ENCODE measurements at places on chromosomes 3 and 15.

- peak; percentile 99 for DNase-seq
These were observed 62.1 kb upstream of the XCR1 start for GRCh38 chr3:46089237-46090011.

DNA sequence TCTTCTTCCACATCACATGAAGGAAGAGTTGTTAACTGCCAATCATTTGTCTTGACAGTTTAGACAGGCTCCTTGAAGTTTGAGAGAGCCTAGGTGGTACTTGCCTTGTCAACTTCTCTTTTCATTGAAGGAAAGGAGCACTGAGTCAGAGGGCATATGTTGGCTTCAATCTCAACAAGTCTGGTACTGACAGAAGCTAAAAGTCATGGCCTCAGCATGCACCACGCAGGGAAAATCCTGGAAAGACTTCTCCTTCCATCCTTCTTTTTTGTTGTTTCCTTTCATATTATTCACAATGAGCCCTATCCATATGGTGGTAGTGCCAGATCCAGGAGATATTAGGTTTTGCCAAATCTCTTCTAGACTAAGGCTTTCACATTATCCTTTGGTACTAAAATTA lies 1272.5 kb downstream of the ROBO1 start:
- no peak for DNase-seq

DNA sequence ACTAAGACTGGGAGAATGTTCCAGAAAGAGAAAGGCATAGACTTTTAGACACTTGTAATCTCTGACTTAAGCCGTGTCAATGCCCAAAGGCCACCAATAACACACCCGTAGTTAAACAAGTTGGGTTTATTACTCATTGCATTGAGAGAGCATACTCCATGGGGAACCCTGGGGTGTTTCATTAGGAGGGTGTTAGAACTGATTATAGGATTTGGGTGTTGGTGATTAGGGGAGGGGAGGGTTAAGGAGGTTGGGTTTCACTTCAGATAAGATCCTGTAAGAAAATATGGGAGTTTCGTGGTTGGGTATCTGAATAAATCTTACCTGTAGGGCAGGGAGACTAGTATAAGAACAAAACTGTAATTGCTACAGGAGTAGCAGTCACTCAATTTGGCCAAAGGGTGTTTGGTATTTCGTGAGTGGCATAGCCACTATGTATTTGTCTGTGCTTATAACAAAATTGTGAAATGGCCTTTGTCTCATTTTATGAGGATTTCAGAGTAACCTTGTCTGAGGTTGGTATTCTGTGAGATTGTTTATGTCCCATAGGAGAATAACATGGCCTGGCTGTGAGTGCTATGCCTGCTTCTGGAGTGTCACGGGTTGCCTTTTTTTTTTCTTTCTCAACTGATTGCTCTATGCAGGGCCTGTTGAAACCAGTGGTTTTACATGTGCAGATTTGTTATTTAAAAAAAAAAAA lies 2.9 kb downstream of the HACD3 start:
- DNase-seq, result no peak

- peak; percentile 92 for DNase-seq
These were observed 361.0 kb downstream of the SHQ1 start for GRCh38 chr3:72487078-72487765.

GRCh38 chr15:36358094-36358493 lies 221.3 kb upstream of the CDIN1 start:
- no peak for DNase-seq

DNA sequence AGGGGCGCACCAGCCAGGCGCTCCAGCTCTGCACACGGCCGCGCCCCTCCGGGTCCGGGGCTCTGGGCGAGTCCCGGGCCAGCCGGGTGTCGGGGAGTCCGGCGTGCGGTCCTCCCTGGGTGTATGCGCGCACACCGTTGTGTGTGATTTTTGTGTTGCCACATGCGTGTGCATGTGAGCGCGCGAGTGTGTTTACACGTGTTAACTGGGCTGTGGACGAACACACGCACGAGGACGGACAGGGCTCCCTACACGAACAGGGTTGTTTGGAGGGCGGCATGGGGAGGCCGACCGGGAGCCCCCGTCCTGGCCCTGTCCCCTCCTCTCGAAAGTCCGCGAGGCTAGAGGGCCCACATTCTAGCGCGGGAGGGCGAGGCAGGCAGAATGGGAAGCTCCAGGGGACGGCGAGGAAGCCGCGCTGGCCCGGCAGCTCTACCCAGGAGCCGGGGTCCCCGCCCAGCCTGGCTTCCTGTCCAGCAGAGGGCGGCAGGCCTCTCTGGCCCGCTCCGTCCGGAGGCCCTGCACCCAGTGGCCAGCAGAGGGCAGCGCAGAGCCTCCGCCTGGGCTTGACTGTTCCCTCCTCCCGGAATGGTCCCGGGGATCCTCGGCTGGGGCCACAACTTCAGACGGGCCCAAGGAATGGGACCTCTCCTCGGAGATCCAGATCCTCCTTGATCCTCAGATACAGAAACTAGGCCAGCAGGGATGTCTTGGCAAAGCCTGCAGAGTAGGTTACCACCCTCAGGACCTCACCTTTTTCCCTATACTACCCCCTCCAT lies 611 bp upstream of the LINGO1 start:
- DNase-seq, result peak; percentile 94

GRCh38 chr3:196219970-196220311 lies 3.6 kb downstream of the SLC51A start:
- no peak for DNase-seq
